ENCODE measurements at places on chromosomes 11 and 22.

DNA sequence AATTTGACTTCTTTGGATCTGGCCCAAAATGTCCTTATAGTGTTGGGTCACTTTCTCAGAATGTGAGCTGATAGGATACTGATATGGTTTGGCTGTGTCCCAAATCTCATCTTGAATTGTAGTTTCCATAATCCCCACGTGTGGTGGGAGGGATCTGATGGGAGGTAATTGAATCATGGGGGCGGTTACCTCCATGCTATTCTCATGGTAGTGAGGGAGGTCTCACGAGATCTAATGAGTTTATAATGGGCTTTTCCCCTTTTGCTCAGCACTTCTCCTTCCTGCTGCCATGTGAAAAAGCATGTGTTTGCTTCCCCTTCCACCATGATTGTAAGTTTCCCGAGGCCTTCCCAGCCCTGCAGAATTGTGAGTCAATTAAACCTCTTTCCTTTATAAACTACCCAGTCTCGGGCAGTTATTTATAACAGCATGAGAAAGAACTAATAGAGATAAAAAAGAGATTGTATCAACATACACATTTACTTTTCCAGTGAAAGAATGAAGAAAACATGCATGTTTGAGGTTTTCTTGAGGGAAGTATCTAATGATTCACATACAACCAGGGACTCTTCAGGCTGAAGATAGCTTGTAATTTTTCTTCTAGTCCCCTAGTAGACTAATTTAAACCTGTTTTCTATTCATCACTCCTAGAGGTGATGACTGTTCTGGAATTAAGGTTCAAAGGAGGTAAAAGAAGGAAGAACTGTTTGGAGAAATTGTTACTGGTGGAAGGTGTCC lies 17.3 kb upstream of the CSTF3 start:
- DNase-seq: no peak

DNA sequence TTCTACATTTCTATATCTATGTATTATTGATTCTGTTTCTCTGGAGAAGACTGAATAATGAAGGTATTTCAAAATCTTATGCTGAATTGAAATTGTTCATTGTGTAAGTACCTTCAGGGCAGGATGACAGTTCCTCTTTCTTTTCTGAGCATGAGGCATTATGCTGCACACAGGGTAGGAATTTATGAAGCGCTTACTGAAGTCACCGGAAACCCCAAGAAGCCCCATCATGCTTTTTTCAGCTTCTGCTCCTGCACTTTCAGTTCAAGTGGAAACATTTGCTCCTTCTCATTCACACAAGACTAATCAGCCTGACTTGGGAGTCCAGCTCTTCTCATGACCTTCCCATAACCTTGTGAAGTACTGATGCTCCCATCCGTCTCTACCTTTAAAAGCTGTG lies 314.7 kb upstream of the SORL1-AS1 start:
- no peak for DNase-seq

GRCh38 chr11:45934580-45935318 lies 12.3 kb downstream of the LARGE2 start:
- no peak for DNase-seq

DNA sequence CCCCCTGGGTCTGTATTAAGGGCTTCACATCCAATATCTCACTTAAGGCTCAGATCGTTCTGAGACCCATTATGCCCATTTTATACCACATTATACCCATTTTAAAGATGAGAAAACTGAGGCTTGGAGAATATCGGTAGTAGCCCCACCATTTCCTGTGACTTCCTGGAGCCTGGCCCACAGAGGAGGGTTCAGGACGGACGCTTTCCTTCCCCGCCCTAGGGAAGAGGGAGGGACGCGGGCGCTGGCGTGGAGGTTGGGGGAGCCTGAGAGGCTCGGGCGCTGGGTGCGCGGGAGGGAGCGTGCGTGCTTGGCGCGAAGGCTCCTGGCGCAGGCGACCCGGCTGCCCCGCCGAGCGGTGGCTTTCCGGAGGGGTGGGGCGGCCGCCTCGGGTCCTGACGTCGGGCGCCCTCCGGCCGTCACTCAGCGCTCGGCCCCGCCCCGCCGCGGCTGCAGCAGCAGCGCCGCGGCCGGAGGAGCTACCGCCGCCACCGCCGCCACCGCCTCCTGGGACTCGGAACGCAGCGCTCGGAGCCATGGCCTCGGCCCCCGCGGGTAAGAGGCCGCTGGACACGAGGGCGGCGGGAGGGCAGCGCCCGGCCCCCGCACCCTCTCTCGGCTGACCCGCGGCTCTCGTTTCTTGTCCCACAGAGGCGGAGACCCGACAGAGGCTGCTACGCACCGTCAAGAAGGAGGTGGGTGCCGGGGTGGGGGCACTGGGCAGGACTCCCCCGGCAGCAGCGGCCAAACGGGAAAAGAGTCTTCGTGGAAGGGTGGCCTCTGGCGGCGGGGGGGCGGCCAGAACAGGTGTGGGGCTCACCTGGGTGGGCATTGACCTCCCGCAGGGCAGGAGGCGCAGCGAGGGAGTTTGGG lies at the start of gene SGSM1:
Gene SGSM1, plus strand, starts transcription at position 422 of the 873 bp plus-strand sequence. Its CDS starts 115 bp downstream, at position 537.
- peak; percentile 3 for DNase-seq

GRCh38 chr11:44992181-44992582 lies 41.5 kb upstream of the TP53I11 start:
- no peak for DNase-seq

Measured in renal cortical epithelial cell (primary cell).